ENCODE measurements at places on chromosomes 11 and 22. TPM values are rescaled to one million over a fixed set of nuclear protein-coding genes. Genes with fewer than 3 reads are reported as not detected.

DNA sequence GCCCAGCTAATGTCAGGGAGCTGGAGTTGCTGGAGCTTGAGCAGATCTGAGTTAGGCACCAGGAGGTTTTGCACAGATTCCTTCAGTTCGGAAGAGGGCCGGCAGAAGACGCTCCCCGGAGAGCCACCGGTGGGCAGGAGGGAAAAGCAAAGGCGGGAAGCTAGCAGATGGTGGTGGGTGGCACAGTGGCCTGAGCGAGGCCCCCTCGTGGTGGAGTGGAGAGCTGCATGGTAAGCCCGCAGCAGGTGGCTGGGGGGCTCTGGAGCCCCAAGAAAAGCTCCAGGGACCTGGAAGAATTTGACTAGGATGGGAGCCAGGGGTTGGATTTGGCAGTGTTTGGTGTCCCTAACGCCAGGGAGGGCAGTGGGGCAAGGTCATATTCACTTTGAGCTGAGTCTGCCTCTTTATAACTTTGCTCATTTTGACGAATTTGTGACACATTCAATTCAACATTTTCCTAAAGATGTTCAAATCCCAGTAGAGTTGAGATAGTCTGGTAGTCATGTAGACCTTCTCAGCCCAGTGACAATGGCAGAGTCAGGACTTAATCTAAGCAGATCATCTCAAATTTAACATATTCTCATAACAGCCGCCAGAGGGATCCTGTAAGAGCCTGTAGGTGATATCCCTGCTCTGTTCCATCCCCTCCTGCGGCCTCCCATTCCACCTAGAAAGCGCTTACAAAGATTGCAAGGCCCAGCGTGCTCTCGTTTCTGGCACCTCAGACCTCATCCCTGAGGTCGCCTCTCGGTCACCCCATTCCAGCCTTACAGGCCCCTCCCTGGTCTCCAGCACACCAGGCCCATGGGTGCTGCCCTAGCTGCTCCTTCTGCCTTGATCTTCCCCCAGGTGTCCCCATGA is 57.9 kb downstream of the TRIM29 start:
- H3K27ac ChIP-seq: no peak overlapping the region
- peaks cover 15% of the 10 kb centered on the region for H3K4me1 ChIP-seq
- peaks cover 21% of the 10 kb centered on the region for H3K27me3 ChIP-seq

- no peak for DNase-seq
- no peaks in the 10 kb centered on the region for H3K36me3 ChIP-seq
- no peaks in the 10 kb centered on the region for H3K4me1 ChIP-seq
- no peak overlapping the region for H3K27ac ChIP-seq
- no peak overlapping the region for H3K4me3 ChIP-seq
Measured at GRCh38 chr11:13110929-13111812, 102.1 kb downstream of the RASSF10 start.

DNA sequence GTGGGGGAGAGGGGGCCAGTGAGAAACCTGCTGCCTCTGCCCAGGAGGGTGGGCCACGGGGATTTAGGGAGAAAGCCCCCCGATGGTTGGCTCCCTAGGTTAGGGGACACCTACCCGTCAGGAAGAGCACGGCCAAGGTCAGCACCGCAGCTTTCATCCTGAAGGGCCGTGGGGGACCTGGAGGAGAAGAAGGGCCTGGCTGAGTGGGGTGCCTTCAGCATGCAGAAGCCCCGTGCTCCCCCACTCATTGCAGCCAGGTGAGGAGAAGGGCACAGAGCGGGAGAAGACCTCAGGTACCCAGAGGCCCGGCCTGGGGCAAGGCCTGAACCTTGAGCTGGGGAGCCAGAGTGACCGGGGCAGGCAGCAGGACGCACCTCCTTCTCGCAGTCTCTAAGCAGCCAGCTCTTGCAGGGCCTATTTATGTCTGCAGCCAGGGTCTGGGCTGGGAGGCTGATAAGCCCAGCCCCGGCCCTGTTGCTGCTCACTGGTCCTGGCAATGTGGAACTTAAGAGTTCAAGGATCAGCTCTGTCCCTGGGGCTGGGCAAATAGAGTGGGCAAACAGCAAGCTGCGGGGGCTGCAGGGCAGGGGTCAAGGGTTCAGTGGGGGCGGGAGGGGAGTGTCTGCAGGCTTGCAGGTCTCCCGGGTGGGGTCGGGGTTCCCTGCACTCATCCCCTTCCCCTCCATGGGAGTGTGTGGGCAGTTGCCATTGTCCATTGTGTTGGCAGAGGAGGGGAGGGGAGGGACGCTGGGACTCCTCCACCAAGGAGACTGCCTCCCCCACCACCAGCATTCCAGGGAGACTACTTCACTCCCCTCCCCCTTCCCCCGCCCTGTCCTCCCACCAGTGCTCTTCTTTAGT is at the start of gene APOA1:
Gene APOA1 (minus strand): TSS at position 392 of the 861 bp plus-strand sequence. CDS start 235 bp downstream, at position 157.
- no peak for DNase-seq
- no peaks in the 10 kb centered on the region for H3K36me3 ChIP-seq
- H3K4me3 ChIP-seq: peak within 1 kb of the TSS; percentile 80
- peaks cover 8% of the 10 kb centered on the region for H3K4me1 ChIP-seq

- H3K27ac ChIP-seq: no peak overlapping the region
- H3K4me1 ChIP-seq: peaks cover 24% of the 10 kb centered on the region
- no peak for DNase-seq
- H3K27me3 ChIP-seq: no peaks in the 10 kb centered on the region
- H3K4me3 ChIP-seq: no peak overlapping the region
Measured at GRCh38 chr22:37601540-37602442, 6.8 kb upstream of the GGA1 start.

Gene C11orf97
- total RNA-seq: not detected

- H3K4me1 ChIP-seq: peaks cover 25% of the 10 kb centered on the region
- H3K27ac ChIP-seq: peak overlapping the region; percentile 68
- no peaks in the 10 kb centered on the region for H3K36me3 ChIP-seq
Measured at GRCh38 chr11:65917077-65917433, 1.8 kb downstream of the C11orf68 start.

- no peak for DNase-seq
- no peak overlapping the region for H3K4me3 ChIP-seq
- peaks cover 45% of the 10 kb centered on the region for H3K4me1 ChIP-seq
Measured at GRCh38 chr22:45722006-45722405, 50.4 kb downstream of the ATXN10 start.

DNA sequence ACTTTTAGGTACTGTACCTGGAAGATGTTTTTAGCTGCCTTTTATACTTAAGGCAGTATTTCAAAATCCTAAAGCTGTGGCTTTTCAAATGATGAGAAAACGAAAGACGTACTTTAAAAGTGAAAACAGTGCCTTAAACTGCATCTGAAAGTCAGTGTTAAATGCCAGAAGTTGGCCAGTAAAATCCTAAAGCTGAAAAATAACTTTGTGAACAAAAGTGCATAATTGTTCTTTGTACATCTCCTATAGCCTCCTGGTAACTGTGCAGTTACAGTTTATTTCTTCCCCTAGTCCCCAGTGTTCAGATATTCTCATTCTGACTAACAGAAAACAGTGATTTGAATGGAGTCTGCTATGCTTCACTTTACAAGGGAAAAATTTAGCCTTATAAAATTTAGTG is 6.8 kb downstream of the EED start:
- H3K4me3 ChIP-seq: peak overlapping the region; percentile 63
- no peak for DNase-seq
- no peaks in the 10 kb centered on the region for H3K27me3 ChIP-seq
- peak overlapping the region; percentile 83 for H3K27ac ChIP-seq
- peaks cover 3% of the 10 kb centered on the region for H3K36me3 ChIP-seq

Gene MISFA
- total RNA-seq: 0.99 TPM

DNA sequence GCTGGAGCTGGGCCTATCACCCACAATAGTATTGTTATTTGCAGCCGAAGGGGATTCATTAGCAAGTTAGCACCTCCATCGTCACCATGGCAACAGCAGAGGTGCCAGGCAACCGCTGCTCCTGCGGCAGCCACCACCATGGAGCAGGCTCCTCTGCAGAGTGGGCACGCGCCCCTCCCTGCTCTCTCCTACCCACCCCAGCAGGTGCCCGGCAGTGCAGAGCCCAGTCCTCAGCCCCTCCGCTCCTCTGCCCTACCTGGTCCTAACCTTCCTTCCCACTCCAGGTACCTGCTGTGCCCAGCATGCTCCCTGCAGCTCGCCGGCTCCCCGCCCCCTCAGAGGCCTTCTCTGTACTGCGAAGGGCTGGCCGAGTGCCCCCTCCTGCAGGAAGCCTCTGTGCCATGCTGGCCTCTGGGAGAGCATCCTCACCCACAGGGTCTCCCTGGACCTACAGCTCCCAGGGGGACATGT is 3.6 kb downstream of the DUSP8 start:
- H3K4me1 ChIP-seq: peaks cover 13% of the 10 kb centered on the region
- H3K4me3 ChIP-seq: peak overlapping the region; percentile 68
- no peaks in the 10 kb centered on the region for H3K27me3 ChIP-seq
- peak overlapping the region; percentile 72 for H3K27ac ChIP-seq

Gene RFPL1
- not detected for total RNA-seq

Gene HOATZ
- not detected for total RNA-seq

Gene TESMIN
- 5.0 TPM for total RNA-seq

Gene ISX
- not detected for total RNA-seq

- DNase-seq: no peak
- no peaks in the 10 kb centered on the region for H3K36me3 ChIP-seq
- no peaks in the 10 kb centered on the region for H3K4me1 ChIP-seq
- no peak overlapping the region for H3K27ac ChIP-seq
- no peak overlapping the region for H3K4me3 ChIP-seq
Measured at GRCh38 chr11:114775875-114776621, 97.7 kb downstream of the NXPE2 start.

Gene PPME1
- total RNA-seq: 17.8 TPM

GRCh38 chr11:12950670-12951069 is 58.4 kb upstream of the RASSF10 start:
- peaks cover 19% of the 10 kb centered on the region for H3K27me3 ChIP-seq
- H3K27ac ChIP-seq: no peak overlapping the region
- no peak overlapping the region for H3K4me3 ChIP-seq
- DNase-seq: no peak
- no peaks in the 10 kb centered on the region for H3K4me1 ChIP-seq

Gene SPTBN2
- total RNA-seq: 0.23 TPM

Gene OR56A1
- not detected for total RNA-seq

Gene RAG1
- total RNA-seq: 0.27 TPM

- H3K27ac ChIP-seq: peak overlapping the region; percentile 92
- no peak for DNase-seq
- H3K4me1 ChIP-seq: peaks cover 32% of the 10 kb centered on the region
- H3K27me3 ChIP-seq: no peaks in the 10 kb centered on the region
Measured at GRCh38 chr22:24161485-24161884, 19.8 kb upstream of the SUSD2 start.

Gene NUP50
- 89.3 TPM for total RNA-seq

Gene HSPB2
- total RNA-seq: not detected

Gene ATG16L2
- 121 TPM for total RNA-seq

DNA sequence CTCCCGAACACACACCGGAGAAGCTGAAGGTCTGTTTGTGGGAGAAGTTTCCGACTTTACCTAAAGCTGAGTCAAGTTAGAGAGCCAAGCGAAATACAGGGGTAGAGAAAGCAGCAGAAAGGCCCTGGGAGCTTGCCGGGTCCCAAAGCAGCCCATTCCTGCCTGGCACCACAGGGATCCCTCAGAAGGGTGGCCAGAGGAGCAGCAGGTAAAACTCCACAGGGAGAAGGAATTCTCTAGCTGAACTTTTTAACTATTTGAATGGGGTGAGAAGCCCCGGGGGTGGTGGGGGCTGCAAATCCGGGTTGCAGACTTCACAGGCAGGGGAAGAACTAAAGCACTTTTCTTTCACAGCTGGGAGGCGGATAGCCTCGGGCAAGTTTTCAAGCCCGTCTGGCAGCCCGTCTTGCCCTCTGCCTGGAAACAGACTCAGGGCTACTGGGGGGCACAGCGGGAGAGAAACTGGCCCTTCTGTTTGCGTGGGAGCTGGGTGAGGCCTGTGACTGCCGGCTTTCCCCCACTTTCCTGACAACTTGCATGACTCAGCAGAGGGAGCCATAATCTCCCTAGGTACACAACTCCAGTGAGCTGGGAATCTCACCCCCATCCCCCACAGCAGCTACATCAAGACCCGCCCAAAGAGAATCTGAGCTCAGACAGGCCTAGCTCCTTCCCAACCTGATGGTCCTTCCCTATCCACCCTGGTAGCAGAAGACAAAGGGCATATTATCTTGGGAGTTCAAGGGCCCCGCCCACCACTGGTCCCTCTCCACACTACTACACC is 311.0 kb downstream of the SBF2 start:
- no peaks in the 10 kb centered on the region for H3K27me3 ChIP-seq
- H3K4me3 ChIP-seq: no peak overlapping the region
- no peaks in the 10 kb centered on the region for H3K4me1 ChIP-seq
- peaks cover 9% of the 10 kb centered on the region for H3K36me3 ChIP-seq
- DNase-seq: no peak

DNA sequence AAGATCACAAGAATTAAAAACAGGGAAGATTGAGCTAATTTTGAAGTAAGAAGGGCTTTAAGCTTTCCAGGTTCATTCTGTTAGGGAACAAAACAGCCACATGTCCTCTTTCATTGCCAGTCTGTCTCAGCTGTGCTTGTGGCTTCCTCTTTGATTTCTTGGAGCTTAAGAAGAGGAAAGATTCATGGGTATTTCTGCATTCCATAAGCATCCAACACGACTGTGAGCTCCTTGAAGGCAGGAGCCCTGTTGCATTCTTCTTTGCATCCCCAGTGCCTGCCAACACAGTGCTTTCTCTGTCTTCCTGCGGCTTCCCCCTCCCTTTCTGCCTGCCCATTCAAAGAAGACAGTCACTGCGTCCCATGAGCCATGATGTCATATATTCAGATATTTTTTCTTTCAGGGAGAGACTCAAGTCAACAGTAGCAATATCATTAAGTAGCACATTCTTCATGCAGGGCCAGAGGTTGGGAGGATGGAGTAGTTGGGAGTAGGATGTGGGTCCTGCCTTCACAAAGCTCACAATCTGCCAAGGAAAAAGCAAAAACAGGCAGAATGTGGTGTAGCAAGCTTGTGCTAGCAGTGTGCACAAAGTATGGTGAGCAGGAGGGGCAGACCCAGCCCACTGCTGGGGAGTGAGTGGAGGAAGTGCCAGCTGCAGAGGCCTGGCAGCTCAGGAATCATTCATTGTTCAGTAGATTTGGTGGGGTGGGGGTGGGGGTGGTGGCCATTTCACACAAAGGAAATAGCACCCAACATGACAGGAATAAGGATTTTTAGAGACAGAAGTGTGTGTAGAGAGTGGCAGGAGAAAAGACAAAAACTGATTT is 162.1 kb upstream of the RASSF10 start:
- no peak overlapping the region for H3K4me3 ChIP-seq
- H3K4me1 ChIP-seq: peaks cover 5% of the 10 kb centered on the region
- no peaks in the 10 kb centered on the region for H3K36me3 ChIP-seq
- DNase-seq: no peak
- no peak overlapping the region for H3K27ac ChIP-seq

GRCh38 chr11:76835928-76836612 is 24.6 kb upstream of the ACER3 start:
- peaks cover 38% of the 10 kb centered on the region for H3K27me3 ChIP-seq
- DNase-seq: no peak
- H3K4me1 ChIP-seq: peaks cover 2% of the 10 kb centered on the region
- no peak overlapping the region for H3K4me3 ChIP-seq
- H3K36me3 ChIP-seq: no peaks in the 10 kb centered on the region

- H3K4me3 ChIP-seq: no peak overlapping the region
- no peaks in the 10 kb centered on the region for H3K4me1 ChIP-seq
- no peak overlapping the region for H3K27ac ChIP-seq
- H3K27me3 ChIP-seq: no peaks in the 10 kb centered on the region
Measured at GRCh38 chr11:100328626-100329340, 358.3 kb upstream of the ARHGAP42 start.

Gene MCAT
- total RNA-seq: 16.5 TPM

- H3K27ac ChIP-seq: no peak overlapping the region
- DNase-seq: no peak
- H3K27me3 ChIP-seq: peaks cover 24% of the 10 kb centered on the region
- H3K4me1 ChIP-seq: peaks cover 16% of the 10 kb centered on the region
Measured at GRCh38 chr11:45173064-45173463, 26.6 kb downstream of the PRDM11 start.

GRCh38 chr22:26534171-26534855 is 22.0 kb upstream of the TFIP11 start:
- H3K4me1 ChIP-seq: peaks cover 11% of the 10 kb centered on the region
- H3K36me3 ChIP-seq: peaks cover 12% of the 10 kb centered on the region
- no peak for DNase-seq
- H3K27me3 ChIP-seq: no peaks in the 10 kb centered on the region
- no peak overlapping the region for H3K4me3 ChIP-seq
